ENCODE measurements at places on chromosomes 11 and 22. TPM values are rescaled to one million over a fixed set of nuclear protein-coding genes. Genes with fewer than 3 reads are reported as not detected.

SLC37A2 gene
- 0.46 TPM for total RNA-seq

GRM5 gene
- 0.02 TPM for total RNA-seq

SMIM35 gene
- total RNA-seq = 0.40 TPM

TRIM44 gene
- 27.3 TPM for total RNA-seq

CNIH2 gene
- total RNA-seq = 1.5 TPM

WNT11 gene
- total RNA-seq = not detected

OR5A2 gene
- total RNA-seq = not detected

MYO18B gene
- 0.29 TPM for total RNA-seq

SAA4 gene
- not detected for total RNA-seq

RGL4 gene
- total RNA-seq = 7.7 TPM

MS4A4E gene
- not detected for total RNA-seq

VPREB3 gene
- total RNA-seq = not detected

FXYD6 gene
- 0.26 TPM for total RNA-seq

PHOX2A gene
- total RNA-seq = not detected

ZP1 gene
- total RNA-seq = not detected

MS4A8 gene
- not detected for total RNA-seq

OR8G5 gene
- total RNA-seq = not detected

XKR3 gene
- total RNA-seq = not detected

C11orf86 gene
- not detected for total RNA-seq

FBXO3 gene
- total RNA-seq = 16.5 TPM

FOSL1 gene
- total RNA-seq = 17.7 TPM

OR8K3 gene
- total RNA-seq = not detected

TMEM218 gene
- total RNA-seq = 12.8 TPM

UNC93B1 gene
- total RNA-seq = 21.5 TPM

OR4C16 gene
- not detected for total RNA-seq

ATG13 gene
- 51.0 TPM for total RNA-seq

IGLL1 gene
- not detected for total RNA-seq

POU2AF3 gene
- total RNA-seq = not detected

CARD10 gene
- total RNA-seq = not detected

OR8D1 gene
- total RNA-seq = not detected

Data from activated CD4-positive, alpha-beta memory T cell treated with anti-CD3 and anti-CD28 coated beads for 36 hours (primary cell).